SJSA1 (cell line): ENCODE measurements at places on chromosomes 6 and 20.
A peak's percentile ranks its signal among the peaks of the same experiment; 100 is the strongest.

DNA sequence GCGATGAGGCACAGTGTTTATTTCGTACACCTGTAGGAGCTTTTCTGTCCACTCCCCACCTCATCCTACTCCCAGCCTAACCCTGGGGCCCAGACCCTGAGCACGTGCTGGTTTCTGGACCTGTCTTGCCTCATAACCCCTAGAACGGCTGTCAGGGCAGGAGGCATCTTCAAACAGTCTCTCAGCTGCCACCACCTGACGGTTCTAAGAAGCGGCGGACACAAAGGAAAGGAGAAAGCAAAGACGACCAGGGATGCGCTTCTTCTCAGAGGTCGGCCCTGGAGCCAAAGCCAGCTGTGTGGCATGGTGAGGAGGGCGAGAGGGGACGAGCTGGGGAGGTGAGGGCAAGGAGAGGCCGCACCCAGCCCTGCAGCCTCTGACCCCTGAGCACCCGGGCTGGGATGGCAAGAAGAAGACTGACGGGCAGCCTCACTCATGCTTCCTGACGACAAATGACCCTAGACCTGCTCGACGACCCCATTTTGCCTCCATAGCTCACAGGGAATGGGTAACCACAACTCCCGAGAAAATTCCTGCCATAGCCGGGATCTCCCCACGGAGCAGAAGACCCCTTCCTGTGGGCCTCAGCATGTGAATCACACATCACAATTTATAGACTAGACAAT, 62.1 kb downstream of the WDR27 start:
- peak; percentile 25 for DNase-seq

DNA sequence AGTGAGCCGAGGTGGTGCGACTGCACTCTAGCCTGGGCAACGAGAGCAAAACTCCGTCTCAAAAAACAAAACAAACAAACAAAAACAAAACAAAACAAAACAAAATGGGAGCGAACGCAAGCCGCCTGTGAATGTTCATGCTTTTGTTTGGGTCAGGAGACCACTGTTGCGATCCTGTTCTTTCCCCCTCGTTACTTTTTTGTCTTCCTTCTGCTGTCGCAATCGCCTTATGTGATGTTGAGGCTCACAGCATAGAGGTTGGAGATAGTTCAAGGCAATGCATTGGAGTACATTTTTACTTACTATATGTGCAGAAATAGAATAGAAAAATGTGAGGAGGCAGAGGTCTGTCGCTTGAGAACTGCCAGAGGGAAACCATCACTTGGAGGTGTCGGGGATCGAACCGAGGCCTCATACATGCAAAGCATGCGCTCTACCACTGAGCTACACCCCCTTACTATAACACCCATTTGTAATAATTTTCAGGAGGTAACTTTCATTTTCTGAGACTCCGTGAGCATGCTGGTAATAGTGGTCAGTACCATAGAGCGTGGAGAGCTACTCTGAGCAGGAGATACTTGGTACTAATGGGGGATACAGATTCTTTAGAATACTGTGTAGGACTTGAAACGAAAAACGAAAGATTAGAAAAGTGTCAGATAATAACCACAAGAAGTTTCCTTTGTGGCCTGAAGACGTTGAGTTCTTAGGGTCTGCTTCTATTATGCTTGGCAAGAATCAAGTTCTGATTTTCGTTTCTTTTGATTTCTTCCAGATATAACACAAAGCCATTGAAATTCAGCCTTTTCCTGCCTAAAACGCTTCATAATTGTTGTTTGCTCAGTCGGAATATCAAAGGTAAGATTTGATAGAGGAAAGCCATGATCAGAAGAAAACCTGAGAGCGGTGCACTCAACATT, 121.1 kb downstream of the TRIM27 start:
- peak; percentile 30 for DNase-seq

DNA sequence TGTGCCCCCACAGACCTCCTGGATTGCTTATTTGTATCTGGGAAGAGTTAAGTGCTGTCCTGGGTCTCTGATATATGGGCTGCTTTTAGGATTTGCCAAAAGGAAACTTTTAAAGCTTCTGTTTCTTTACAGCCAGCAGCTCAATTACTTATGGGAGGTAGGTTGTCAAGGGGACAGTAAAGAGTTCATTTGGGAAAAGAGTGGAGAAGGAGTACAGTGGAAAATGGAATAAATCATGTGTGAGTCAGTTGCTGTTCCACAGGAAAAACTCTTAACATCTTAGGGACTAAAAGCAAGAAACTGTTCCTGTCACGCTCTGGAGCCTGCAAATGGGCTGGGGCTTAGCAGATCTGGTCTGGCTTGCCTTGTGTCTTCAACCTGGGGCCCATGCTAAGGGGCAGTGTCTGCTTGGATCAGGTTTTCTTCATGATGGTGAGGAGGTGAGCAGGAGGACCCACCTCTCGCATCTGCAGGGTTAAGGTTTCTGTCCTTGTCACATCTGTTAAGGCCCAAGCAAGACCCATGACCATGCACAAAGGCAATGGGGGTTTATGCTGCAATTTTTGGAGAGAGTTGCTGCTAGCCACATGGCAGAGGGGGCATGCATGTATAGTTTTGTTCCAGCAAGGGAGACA, 8.7 kb upstream of the CST1 start:
- DNase-seq = no peak

- DNase-seq = no peak
These were observed 25.0 kb downstream of the GDAP1L1 start for GRCh38 chr20:44271915-44272663.

- DNase-seq = no peak
These were observed 250.8 kb downstream of the CDH26 start for GRCh38 chr20:60209048-60209447.

- DNase-seq = no peak
These were observed 100.3 kb downstream of the SMOC2 start for GRCh38 chr6:168541307-168541706.

- no peak for DNase-seq
These were observed 86.2 kb upstream of the NFATC2 start for GRCh38 chr20:51628533-51629398.

- DNase-seq = no peak
These were observed 4.4 kb downstream of the TRMT6 start for GRCh38 chr20:5945963-5946362.

DNA sequence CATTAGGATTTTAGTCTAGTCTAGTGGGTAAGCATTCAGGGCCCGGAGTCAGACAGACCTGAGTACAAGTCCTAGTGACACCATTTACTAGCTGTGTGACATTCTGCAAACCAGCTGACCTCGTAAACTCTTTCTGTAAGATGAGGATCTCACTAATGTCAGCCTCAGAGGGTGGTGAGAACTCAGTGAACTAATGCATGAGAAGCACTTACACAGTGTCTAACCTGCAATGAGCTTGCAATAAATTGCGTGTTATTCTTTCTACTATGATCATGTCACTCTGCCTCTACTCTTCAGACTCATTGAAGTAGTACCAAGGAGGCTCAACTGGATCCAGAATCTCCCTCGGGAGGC, 41.1 kb upstream of the ZNF831 start:
- no peak for DNase-seq

DNA sequence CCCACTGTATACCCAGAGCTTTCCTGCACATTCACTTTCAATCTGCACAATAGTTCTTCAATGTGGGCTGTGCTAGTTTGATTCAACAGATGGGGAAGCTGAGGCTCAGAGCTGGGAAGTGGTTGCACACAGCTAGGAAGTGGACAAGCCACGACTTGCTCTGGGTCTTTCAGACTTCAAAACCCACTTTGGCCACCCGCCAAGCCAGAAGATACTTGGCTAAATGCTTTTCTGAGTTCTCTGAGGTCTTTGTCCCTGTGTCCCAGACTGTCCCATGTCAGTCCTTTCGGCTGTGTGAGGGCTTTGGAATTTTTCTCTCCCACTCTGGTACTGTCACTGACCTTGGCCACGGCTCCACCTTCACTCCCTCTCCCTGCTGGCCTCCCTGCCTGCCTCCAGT, 10.6 kb downstream of the PDYN start:
- DNase-seq = no peak

- no peak for DNase-seq
These were observed 3.9 kb downstream of the CDH22 start for GRCh38 chr20:46304361-46304760.

DNA sequence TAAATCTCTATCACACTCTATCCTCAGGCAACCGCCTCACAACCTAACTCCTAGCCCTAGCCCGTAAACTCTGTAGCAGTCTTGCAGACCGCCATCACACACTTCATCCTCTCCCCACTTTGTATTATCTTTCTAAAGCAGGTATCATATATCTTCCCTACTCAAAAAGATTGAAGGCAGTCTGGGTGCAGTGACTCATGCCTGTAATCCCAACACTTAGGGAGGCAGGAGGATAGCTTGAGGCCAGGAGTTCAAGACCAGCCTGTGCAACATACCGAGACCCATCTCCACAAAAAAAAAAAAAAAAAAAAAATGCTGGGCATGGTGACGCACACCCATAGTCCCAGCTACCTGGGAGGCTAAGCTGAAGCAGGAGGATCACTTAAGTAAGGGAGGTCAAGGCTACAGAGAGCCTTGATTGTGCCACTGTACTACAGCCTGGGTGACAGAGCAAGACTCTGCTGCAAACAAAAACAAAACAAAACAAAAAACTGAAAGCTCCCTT, 22.9 kb downstream of the RANBP9 start:
- no peak for DNase-seq
